ENCODE measurements at places on chromosomes 7 and 10.

GRCh38 chr7:158228131-158228530, 359.5 kb downstream of the PTPRN2 start:
- DNase-seq, result no peak

DNA sequence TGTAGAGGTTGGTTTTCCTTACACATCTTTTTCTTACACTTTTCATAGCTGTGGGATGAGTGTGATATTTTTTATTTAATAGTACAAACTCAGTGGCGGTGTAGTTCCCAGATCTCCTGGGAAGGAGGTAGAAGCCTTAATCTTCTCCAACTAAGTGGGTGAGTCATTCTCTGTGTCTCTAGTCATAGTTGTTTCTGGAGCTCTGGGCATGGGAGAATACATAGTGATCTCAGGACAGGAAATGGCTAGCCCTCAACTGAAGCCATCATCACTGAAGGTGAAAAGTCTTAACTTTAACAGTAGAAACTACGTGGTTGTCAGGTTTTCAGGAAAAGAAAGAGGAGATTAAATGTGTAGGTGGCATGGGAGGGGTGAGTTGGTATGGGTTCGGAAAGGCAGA, 319.4 kb upstream of the FZD8 start:
- DNase-seq, result no peak

- no peak for DNase-seq
Measured at GRCh38 chr7:82087099-82087498, 317.3 kb upstream of the HGF start.

- DNase-seq, result no peak
Measured at GRCh38 chr10:119304541-119304940, 97.2 kb downstream of the GRK5 start.

GRCh38 chr7:3923307-3923918, 622.4 kb downstream of the SDK1 start:
- no peak for DNase-seq

GRCh38 chr7:131034166-131034881, 293.4 kb upstream of the MKLN1 start:
- no peak for DNase-seq

DNA sequence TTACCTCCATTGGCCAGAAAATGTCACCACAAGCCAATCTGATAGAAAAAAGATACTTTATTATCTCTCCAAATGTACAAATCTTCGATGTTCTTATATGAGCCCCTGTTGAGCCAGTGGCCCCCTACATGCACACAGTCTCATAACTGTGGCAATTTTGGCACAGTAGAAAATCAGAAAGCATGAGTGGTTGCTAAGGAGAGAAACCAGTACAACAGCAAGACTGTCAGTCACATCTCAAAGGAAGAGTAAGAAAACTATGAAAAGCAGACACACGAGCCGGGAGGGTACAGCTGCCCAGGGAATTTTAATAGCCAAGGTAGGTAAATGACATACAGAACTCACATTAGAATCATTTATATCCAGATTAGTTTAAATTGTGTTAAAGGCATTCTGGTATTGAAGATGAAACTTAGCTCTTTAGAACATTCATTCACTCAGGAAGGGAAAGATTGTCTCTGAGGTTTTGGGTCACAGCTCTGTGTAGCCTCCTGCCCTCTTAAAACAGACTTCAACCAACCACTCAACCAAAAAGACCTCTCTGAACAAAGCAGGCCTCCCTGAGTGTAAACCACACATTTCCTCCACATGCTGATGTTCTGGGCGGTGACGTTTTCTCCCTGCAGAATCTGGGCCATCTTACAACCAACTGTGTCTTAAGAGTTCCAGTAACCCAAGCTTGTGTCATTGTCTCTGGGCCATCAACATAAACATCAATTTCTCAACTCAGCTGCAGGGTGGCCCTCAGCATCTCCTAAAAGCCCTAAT, 80.8 kb upstream of the ADAM12 start:
- no peak for DNase-seq

DNA sequence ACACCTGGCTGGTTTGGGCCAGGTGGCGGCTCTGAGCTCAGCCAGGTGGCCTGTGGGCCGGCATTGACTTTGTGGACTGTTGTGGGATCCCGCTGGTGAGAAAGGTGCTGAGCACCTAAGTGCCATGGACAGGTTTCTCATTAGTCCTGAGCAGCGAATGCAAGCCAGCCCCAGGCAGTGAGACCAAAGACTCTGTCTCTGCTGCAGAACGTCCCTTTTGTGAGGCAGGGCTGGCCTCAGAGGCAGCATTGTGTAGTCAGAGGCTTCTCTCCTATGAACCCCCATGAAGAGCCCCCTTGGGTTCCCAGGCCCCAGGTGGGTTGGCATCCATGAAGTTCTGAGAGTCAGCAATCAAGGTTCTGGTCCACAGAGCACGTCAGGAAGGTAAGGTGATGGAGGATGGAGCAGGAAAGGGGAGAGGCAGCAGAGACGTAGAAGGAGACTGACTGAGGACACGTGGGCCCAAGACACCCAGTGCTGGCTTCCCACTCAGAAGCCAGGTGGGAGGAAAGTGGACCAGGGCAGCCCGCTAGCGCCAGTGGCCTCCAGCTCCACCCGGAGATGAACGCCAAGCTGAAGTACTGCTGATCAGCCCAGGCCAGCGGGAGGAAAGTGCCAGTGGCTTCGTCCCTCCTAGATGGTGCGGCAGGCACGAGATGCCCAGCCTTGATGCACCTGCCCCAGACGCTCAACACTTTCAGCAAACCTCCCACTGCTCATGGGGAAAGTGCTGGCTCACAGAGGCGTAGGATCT, 19.2 kb upstream of the PTPRN2 start:
- no peak for DNase-seq

DNA sequence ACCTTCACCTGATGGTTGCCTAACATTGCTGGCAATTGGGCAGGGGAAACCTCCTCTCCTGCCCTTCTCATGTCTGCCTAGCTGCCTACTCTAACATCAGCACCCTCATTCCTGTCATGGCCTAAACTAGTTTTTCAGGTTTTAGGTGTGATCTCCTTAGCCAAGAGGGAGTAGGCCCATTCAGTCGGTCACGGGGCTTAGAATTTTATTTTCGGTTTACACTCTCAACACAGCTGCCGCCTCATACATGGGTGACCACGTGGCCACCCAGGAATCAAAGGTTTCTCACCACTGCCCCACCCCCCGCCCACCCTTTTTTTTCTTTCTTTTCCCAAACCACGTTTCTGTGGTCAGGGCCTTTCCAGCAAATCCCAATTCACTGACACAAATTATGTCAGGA, 97.2 kb downstream of the RALA start:
- DNase-seq, result no peak

Data from spleen (tissue), 13 donors.